AG08396 (cell line): ENCODE measurements at places on chromosomes 13 and 19.
A peak's percentile ranks its signal among the peaks of the same experiment; 100 is the strongest.

- peak; percentile 7 for DNase-seq
Measured at GRCh38 chr19:46609511-46610412, 8.6 kb downstream of the CALM3 start.

DNA sequence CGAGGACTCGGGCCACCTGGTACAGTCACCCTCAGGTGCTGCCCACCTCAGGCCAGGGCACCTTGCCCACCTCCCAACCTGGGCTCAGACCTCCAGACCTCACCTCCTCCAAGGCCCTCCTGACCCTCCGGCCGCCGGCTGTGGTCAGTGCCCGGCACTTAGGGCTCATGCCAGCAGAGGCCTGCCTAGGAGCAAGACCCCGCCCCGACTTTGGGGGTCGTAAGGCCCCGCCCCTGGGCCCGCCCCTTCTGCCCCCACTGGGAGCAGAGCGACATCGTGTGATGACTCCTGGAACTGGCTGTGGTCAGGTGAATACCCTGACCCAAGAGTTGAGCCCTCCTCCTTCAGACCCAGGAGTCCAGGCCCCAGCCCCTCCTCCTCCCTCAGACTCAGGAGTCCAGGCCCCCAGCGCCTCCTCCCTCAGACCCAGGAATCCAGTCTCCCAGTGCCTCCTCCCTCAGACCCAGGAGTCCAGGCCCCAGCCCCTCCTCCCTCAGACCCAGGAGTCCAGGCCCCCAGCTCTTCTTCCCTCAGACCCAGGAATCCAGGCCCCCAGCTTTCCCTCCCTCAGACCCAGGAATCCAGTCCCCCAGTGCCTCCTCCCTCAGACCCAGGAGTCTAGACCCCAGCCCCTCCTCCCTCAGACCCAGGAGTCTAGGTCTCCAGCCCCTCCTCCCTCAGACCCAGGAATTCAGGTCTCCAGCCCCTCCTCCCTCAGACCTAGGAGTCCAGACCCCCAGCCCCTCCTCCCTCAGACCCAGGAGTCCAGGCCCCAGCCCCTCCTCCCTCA is at the start of gene SBK2:
Gene SBK2 (minus strand): TSS at position 183 of the 790 bp plus-strand sequence. CDS start 839 bp downstream, outside the sequence.
- DNase-seq: no peak

DNA sequence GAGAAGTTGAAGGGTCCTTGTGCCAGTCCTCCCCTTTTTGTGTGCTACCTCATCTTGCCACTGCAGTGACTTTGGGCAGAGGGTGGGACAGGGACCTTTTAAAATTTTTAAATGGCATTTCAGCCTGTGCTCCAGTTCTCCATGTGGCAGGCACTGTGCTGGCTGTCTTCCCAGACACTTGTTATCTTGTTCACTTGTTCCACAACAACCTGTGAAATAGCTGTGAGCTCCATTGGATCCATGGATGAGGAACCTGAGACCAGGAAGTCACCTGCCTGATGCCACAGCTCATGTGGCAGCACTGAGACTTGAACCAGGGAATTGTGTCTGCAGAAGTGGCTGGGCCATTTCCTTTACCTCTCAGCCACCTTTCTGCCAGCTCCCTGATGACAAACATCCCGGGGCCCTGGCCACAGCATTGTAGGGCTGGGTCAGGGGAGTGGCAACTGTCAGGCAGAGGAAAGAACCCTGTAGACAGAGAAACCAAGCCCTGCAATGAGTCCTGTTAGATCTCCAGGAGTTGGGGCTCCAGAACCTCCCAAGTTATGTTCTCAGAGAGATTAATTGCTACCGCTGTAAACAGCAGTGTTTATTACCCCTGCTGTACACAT is 6.4 kb downstream of the EGLN2 start:
- DNase-seq: no peak

GRCh38 chr13:97630725-97631124 is 196.8 kb downstream of the RAP2A start:
- no peak for DNase-seq

GRCh38 chr19:5991244-5991838 is 13.4 kb upstream of the RANBP3 start:
- no peak for DNase-seq

DNA sequence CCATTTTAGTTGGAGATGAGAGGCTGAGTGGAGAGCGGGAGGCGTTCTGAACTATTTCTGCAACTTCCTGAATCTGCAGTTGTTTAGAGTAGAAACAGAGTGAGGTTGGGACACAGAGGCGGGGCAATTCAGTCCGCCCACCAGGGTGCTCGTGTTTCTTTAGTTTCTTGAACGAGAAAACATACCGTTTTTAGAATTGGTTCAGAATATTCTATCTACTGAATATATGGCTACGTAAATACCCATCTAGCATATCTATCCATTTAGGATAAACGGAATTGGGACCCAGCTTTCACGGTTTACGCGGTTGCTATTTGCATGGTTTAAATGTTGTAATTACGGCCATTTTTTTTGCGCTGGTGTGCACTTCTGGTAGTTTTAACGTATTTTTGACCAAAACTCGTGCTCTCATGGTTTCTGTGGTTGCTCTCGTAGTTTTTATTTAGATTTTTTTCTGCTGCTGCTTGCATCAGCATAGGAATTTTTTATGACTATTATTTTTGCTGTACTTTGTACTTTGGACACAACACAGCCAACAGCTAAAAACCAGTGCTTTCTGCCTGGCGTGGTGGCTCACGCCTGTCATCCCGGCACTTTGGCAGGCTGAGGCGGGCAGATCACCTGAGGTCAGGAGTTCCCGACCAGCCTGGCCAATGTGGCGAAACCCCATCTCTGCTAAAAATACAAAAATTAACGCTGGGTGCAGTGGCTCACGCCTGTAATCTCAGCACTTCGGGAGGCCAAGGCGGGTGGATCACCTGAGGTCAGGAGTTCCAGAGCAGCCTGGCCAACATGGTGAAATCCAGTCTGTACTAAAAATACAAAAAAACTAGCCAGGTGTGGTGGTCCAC is 32.7 kb downstream of the TIMM13 start:
- DNase-seq: no peak

- no peak for DNase-seq
Measured at GRCh38 chr19:41612483-41612882, 14.4 kb downstream of the CEACAM4 start.

DNA sequence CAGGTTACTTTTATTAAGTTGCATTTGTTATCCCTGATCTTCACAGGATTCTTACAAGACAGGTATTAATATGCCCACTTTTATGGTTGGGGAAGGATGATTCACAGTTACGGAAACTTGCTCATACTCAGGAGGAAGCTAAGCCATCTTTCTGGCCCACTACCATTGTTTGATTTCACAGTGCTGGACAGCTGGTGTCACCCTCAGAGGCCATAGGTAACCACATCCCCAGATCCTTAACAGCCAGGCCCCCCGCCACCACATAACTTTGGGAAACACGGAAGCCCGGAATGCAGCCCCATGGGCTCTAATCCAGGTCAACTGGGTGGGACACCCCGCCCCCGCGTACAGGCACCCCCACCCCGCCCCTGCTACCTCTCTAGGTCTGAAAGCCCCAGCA is 119.7 kb downstream of the IRS2 start:
- DNase-seq: no peak

GRCh38 chr13:31311921-31312320 is 112.1 kb downstream of the B3GLCT start:
- no peak for DNase-seq

GRCh38 chr13:51532736-51533197 is 51.5 kb upstream of the WDFY2 start:
- DNase-seq: no peak

- DNase-seq: no peak
Measured at GRCh38 chr13:53131361-53131760, 102.7 kb downstream of the OLFM4 start.

DNA sequence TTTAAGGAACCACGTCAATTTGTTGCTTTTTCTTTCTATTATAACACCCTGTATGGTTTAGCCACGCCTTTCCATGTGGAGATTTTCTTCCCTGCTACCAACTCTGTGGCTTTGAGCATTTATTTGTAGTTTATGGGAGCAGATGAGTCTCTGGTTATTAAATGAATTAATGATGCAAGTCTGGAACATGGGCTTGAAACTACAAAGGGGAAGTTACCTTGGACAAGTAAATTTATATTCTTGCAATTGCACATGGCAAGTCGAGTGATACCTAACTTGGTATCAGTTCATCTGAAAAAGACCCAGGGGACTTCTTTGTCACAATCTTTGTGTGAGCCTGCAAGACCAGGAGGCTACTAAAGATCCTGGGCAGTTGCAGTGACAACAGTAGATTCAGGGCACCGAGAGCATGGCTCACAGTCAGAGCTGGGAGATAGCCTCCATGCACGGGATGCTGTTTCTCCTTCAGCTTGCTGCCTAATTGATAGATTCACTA is 24.4 kb downstream of the B3GLCT start:
- DNase-seq: no peak

- DNase-seq: no peak
Measured at GRCh38 chr13:33312150-33312860, 26.8 kb upstream of the STARD13 start.

GRCh38 chr13:45416516-45417128 is 1.6 kb downstream of the SLC25A30 start:
- no peak for DNase-seq

DNA sequence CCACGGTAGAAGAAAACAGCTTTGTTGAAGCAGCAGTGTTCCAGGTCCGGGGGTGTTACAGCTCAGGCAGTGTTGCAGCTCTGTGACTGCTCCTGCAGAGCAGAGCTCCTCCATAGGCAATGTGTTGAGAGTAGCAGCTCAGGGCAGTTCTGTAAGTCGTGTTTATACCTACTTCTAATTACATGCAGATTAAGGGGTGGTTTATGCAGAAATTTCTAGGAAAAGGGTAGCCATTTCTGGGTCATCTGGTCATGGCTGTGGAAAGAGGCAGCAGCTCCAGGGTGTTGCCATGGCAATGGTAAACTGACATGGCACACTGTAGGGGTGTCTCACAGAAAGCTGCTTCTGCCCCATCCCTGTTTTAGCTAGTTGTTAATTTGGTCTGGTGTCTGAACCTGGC is 316.4 kb downstream of the GPC5 start:
- DNase-seq: no peak

DNA sequence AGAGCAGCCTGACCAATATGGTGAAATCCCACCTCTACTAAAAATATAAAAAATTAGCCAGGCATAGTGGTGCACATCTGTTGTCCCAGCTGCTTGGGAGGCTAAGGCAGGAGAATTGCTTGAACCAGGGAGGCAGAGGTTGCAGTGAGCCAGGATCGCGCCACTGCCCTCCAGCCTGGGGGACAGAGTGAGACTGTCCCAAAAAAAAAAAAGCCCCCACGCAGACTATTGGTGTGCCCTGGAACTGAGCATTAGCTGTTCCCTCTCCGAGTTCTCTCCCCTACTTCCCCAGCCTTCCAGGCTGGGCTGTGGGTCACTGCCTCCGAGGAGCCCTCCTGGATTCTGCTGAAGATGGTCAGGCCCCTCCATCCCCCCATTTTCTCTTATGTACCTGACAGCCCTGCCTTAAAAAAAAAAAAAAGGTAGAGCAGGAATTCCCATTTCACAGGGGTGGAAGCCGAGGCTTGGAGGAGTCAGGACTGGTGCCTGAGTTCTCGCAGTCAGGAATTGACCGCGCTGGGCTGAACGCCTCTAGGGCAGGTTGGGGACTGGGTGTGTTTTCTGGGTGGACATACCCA is 1.9 kb downstream of the ADAT3 start:
- DNase-seq: no peak

DNA sequence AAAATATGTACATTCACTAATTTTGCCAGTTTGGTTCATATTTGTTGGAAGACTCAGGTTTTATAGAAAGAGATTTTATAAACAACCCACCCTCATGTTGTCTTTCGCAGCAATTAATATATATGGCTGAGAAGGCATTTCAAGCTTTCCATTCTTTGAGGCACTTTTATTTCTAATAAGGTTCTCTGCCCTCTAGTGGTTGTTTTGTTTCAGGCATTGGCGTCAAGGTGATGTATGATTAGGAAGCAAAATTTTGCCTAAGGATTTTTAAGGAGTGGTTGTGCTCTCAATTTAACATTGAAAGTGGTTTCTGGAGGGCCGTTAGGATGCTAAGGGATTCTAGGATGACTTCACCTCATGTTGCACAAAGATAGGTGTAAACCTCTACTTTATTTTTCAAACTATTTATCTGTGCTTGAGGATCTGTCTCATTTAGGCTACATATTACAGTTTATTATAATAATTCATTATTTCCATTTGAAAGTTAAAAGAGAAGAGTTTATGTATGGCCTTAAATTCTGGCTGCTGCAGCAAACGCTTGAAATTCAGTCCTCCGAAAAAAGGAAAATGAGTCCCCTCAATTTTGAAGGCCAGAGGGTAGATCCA is 35.9 kb downstream of the OXGR1 start:
- peak; percentile 20 for DNase-seq

DNA sequence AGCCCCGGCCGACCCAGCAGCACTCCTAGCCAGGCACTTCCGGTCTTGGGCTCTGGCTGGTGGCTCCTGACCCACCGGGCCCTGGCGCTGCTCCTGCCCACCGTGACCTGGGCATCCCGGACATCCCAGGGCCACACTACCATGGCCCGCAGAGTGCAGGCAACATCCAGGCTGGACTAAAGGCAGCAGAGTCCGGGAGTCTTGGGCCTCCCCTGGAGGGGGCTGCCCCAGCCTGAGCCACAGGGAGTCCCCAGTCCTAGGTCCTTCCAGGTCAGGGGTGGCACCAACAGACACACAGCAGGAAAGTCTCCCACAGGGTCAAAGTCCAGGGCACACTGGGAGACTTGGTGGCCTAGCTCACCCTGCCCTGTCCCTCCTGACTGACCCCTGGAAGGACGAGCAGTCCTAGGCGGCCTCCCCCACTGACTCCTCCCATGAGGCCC is 10.8 kb downstream of the LSM4 start:
- DNase-seq: peak; percentile 2

- DNase-seq: no peak
Measured at GRCh38 chr13:24512908-24513213, 283 bp upstream of the PARP4 start.

DNA sequence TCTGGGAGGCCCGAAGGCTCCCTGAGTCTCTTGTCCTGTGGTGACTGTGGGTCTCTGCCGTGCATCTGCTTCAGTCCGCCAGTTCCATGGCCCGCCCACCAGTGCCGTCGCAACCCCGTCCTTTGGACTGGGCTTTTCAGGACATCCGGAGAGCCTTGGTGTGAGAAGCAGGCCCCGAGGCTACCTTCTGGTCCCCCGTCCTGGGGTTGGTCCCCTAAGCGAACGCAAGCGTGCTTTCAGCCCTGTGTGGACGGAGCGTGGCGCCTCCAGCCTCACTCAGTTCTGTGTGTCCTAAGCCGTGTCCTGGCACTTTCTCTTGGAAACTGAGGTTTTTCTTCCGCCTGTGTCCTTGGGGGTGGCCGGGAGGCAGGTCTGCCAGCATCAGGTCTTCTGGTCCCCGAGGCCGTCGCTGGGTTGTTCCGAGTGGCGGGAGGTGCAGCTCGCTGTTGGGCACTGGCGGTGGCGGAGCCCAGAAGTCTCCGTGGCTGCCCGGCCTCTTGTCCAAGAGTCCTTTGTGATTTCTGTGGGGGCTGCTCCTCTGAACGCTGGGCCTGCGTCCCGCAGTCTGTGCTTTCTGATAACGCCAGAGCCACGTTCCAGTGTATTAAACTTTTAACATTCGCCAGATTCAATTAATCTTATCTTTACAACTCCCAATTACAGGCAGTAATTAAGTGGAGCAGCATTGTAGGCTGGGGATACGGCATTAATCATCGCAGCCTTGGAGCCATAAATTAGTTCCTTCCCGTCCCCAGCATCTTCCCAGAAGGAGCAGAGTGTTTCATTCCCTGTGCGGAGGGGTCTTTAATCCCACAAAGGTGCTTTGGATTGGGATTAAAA is 99.5 kb downstream of the KDM4B start:
- no peak for DNase-seq
